Activated T-helper 17 cell treated with anti-CD3 and anti-CD28 coated beads, Interleukin-2, amount 50 U/mL, for 72 hours (primary cell): ENCODE measurements at places on chromosomes 5 and 9. TPM values are rescaled to one million over a fixed set of nuclear protein-coding genes. Genes with fewer than 3 reads are reported as not detected.
A peak's percentile ranks its signal among the peaks of the same experiment; 100 is the strongest.

GRCh38 chr5:79936002-79936645 is 54.9 kb downstream of the MTX3 start:
- no peak for ATAC-seq

- ATAC-seq, result no peak
These were observed 82.3 kb downstream of the SECISBP2 start for GRCh38 chr9:89400403-89401116.

The PCDHGA5 gene
- 0.11 TPM for total RNA-seq

GRCh38 chr5:118211606-118212005 is 776.7 kb downstream of the DTWD2 start:
- ATAC-seq, result no peak

DNA sequence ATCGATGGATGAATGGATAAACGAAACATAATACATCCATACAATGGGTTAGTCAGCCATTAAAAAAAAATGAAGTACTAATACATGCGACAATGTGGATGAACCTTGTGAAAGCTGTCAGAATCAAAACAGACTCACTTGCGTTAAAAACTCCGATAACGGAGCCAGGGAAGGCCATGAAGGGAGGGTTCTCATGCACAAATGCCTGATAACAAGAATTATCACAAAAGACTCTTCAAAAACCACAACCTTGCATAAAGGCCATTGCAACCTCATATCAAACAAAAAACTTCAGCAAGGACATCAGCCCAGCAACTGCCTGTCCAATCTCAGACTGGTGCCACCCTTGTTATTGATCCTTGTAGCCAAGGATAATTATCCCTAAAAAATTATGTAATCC is 13.7 kb downstream of the ERMP1 start:
- no peak for ATAC-seq

GRCh38 chr5:893711-894110 is 1.0 kb downstream of the TRIP13 start:
- no peak for ATAC-seq

The TMEM174 gene
- not detected for total RNA-seq

The IFNE gene
- total RNA-seq, result not detected

DNA sequence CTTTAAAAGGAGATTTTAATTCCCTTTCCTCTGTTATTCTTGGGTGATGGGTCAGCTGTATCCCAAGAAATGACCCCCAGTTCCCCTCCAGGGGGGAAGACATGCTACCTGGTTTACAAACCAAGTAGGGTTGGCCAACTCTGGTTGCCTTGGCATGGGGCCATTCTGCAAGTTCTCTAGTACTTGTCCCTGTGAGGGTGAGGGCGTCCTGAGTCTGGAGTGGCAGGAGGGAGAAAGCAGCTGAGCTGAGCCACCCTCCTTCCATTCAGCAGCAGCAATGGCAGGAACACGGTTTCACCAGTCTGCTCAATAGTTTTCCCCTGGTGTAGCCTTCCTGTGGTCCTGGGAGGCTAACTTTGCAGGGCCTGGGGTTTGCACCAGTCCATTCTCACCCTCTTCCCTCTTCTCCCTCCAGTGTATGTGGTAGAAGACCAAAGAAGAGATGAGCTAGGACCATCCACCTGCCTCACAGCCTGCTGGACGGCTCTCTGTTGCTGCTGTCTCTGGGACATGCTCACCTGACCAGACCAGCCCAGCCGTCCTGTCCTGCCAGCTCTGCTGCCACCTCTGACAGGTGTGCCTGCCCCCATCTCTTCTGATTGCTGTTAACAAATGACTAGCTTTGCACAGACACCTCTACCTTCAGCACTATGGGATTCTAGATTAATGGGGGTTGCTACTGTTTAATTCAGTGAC is 59.9 kb downstream of the PFDN1 start:
- ATAC-seq, result no peak

DNA sequence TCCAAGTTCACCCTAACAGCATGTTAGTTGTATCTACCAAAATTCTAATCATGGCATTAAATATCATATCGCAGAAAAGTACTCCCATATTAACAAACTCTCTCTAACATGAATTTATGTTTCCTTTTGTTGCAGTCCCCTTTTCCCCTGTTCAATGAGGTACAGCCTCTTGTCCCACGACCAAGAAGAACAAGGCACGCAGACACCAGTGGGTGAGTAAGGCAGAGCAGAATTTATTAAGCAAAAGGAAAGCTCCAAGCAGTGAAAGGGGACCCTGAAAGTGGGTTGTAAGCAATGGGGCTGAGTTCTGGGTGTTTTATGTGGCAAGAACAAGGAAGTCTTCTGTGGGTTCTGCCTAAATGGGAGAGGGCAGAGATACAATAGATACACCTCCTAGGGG is 183.5 kb downstream of the LURAP1L start:
- no peak for ATAC-seq

GRCh38 chr5:180047667-180048066 is 23.9 kb downstream of the RNF130 start:
- no peak for ATAC-seq

GRCh38 chr5:87649455-87649854 is 236.7 kb upstream of the CCNH start:
- ATAC-seq, result no peak

DNA sequence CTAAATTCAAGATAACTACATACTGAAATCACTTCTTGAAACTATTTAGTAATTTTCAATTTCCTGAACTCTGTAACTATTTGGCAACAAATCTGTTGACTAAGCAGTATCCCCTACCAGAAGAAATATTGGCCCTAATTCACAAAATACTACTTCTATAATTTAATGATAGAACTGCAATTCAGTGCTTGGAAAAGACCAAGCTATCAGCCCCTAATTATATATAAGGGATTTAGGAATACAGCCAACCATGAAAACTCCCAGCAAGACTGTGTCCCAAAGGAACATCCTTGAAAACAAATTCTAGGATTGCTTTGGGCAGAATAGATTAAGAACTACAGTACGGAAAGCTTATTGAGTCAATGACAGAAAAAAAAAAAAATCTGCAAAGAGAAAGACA is 169.2 kb downstream of the RAB3C start:
- ATAC-seq, result no peak

The TTC16 gene
- 2.0 TPM for total RNA-seq

DNA sequence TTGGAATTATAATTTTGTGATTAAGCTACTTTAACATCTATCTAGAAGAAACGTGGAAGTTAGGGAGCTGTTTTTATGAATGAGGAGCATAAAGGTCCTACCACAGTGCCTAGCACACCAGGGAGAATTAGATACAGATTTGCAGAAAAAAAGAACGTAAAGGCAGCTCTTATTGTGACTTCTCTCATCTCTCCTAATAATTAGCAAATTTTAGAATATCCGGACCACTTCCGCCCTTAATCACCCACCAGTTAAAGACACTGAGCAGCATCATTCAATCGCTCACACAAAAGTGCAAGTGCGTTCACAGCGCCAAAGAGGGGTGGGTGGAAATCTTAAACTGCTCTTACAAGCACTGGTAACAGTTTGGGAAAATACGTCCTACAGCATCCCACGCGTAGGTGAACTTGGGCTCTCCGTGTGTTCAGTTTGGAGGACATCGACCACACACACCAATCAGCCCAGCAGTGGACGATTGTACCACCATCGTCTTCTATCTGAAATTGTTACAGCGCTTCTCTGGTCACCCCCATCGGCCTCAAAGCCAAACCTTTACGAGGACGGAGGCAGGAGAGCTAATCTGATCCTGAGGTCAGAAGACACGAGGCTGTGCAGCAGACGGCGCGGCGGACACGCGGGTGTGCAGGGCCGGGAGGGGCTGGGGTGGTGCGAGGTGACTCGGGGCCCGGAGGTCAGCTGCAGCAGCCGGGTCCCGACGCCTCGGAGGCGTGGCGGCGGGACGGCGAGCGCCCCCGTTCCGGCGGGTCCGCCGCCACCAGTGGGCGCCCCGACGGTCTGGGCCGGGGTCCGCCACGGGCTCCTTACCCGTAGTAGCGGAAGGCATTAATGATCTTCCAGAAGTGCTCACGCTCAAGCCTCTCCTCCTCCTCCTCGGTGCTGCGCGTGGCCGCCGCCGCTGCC is 646 bp downstream of the CARNMT1 start:
- peak; percentile 61 for ATAC-seq

- ATAC-seq, result peak; percentile 73
These were observed 439.1 kb upstream of the KIF2A start for GRCh38 chr5:61866930-61867329.

DNA sequence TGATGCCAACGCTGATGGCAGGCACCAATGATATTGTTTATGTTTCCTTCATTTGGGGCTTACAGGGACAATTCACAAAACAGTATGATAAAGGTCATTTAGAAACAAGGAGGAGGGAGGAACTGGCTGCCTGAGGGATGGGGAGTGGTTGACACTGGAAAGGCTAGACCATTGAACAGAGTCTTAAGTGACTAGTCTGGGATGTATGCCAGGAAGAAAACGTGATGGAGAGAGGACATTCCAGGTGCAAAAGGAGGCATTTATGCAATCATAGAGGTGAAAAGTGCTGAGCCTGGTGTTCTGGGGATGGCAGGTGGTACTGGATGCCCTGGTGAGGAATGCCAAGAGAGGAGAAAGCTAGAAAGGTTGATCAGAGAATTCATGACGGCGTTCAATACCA is 153.4 kb downstream of the ZNF462 start:
- no peak for ATAC-seq

GRCh38 chr5:366541-367357 is 45.2 kb downstream of the AHRR start:
- ATAC-seq, result no peak

DNA sequence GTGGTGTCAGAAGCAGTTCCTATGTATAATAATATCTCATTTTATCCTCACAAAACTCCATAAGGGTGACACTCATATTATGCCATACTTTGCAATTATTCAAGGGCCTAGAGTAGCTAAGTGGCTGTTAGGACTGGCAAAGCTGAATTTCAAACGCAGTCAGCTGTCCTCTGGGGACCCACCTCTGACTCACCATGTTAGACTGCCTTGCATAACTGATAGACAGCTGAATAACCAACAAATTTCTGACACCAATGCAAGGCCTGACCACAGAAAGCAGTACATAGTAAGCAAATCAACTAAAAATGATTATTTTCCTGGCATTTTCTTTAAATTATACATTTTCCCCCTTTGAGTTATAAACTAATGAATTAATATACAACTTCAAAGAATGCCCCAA is 251.6 kb upstream of the PTGER4 start:
- ATAC-seq, result peak; percentile 81

DNA sequence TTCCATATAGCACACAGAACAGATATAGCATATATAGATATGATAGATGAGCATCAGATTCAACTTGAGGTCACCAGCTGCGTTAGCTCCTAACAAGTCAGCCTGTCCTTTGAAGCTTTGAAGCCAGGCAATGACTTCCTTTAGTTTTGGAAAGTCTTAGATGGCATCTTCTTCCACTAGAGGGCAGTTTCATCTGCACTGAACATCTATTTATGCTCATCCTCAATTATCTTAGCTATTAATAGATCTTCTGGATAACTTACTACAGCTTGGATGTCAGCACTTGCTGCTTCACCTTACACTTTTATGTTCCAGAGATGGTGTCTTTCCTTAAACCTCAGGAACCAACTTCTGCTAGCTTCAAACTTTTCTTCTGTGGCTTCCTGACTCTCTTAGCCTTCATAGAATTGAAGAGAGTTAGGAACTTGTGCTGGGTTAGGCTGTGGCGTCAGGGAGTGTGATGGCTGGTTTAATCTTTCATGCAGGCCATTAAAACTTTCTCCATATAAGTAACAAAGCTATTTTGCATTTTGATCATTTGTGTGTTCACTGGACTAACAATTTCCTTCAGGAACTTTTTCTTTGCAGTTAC is 1401.4 kb downstream of the EFNA5 start:
- no peak for ATAC-seq

The KIAA0825 gene
- 0.97 TPM for total RNA-seq

The SPINK7 gene
- not detected for total RNA-seq
